Activated naive CD8-positive, alpha-beta T cell treated with anti-CD3 and anti-CD28 coated beads, Interleukin-2, amount 50 U/mL, for 24 hours (primary cell): ENCODE measurements at places on chromosomes 16 and 17.

GRCh38 chr16:11632455-11632939, 35.8 kb upstream of the SNN start:
- no peak for DNase-seq

DNA sequence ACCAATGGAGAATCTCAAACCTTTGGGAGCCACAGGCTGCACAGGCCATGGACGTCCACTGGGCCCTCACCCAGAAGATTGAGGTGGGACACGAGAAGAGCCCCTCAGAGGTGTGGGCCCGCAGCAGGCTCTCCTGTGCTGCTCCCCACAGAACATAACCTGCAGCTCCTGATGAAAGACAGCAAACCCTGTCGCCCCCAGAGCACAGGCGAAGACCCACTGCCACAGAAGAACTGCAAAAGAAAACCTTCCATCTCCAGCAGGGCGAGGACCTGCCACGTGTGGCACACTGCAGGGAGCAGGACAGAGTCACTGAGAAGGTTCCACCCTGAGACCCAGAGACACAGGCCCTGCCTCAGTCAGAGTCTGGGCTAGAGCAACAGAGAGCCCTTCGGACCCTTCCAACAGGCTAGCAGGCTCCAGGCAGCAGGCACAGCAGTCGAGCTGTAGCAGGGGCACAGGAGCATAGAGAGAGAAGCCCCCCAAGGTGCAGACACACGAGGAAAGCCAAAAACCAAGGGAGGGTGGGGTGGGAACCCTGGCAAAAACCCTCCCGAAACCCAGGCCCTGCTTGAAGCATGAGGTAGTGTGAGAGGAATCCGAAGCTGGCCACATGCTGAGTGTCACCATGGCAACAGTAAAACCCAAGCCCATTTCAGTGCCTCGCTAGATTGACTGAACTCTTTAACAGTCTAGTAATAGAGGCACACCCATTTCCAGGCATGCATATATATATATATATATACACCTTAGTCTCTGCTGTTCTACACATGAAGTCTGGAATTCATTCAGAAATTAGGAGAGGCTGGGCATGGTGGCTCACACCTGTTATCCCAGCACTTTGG, 60.0 kb upstream of the CHMP6 start:
- DNase-seq, result no peak

DNA sequence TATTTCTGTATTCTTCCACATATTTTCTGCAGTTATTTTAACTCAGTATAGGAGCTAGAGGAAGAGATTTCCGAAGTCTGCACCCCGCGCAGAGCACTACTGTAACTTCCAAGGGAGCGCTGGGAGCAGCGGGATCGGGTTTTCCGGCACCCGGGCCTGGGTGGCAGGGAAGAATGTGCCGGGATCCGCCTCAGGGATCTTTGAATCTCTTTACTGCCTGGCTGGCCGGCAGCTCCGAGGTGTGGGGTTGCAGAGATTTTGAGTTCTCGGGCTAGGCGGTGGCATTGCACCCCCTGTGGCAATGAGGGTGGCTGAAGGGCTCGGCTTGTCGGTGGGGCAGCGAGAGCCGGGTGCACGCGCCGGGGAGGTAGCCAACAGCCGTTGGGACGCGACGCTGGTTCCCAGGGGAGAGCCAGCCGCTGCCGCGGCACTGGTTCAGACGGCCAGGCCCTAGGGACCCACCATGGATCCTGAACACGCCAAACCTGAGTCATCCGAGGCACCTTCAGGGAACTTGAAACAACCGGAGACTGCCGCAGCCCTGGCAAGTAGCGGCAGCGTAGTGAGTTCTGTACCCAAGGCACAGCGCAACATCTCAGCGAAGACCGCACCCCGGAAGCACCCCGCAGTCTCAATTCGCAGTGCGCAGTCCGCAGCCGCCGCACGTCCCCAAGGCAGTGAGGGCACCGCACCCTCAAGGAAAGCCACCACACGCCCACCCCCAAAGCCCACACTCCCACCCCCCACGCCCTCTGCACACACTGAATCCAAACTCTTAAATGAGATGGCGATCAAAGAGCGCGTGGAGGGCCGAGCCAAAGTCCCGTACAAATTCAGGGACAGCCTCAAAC, at the start of gene CMTM1:
Gene CMTM1, plus strand, starts transcription at position 389 of the 851 bp plus-strand sequence. Its CDS starts 75 bp downstream, at position 464.
- DNase-seq, result no peak

DNA sequence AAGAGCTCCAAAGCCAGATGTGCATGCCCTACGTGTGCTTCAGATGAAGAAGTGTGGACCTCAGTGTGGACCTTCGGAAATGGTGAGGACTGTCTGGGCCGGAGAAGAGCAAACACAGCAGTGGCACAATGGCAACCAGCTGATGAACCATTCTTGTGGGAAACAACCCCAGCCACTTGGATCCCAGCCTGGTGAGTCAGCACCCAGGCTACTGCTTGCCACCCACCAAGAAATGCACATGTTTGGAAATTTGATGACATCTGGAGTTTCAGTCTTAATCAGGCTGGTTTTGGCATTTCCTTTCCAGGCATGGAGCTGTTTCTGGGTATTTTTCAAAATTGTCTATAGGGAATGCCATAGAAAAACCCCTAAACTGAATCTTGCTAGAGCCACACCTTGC, 42.7 kb downstream of the DYNLRB2 start:
- DNase-seq, result peak; percentile 61
